Skin of body (tissue), 3 donors: ENCODE measurements at places on chromosomes 4 and X.
A peak's percentile ranks its signal among the peaks of the same experiment; 100 is the strongest.

DNA sequence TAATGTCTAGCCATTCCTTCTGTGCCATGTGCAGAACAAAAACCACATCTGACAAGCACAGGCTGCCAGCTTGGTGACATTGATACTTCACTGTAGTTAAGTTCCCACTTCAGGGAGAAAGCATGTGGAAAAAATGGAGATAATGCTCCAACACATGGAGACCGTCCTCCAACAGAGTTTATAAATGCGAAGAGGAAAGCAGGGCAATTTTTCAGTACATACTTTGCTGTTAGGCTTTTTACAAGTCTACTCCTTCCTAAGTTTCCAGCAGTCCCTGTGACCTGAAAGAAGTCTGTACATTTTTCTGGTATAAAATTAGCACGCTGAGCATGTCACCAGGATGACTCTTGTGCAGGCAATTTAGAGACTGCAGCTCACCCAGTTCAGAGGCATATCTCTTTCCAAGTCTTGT, 766.9 kb upstream of the IGFBP7 start:
- DNase-seq: no peak

- DNase-seq: no peak
These were observed 136.2 kb upstream of the RPS6KA3 start for GRCh38 chrX:20402956-20403355.

- DNase-seq: peak; percentile 68
These were observed 720 bp downstream of the RPL10 start for GRCh38 chrX:154398668-154399526.

- no peak for DNase-seq
These were observed 67.3 kb upstream of the ATOH1 start for GRCh38 chr4:93761286-93761685.

DNA sequence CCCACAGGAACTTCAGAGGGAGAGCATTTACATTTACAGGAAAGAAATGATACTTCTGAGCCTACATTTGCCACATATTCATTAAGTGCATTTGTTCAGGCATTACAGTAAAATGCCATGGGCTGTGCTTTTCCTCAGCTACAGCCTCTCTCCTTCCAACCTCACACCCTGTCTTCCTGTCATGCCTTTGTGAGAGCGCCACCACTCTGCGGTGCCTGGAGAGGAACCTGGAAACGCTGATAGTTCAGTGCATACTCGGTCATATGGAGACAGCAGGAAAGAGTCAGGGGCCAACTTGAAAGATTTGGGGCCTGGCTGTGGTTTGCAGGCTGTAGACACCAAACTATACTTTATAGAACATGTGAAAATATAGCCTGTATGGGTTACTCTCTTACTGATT, 40.5 kb downstream of the NFKB1 start:
- no peak for DNase-seq

GRCh38 chrX:154357205-154357604, 17.2 kb downstream of the FLNA start:
- no peak for DNase-seq

DNA sequence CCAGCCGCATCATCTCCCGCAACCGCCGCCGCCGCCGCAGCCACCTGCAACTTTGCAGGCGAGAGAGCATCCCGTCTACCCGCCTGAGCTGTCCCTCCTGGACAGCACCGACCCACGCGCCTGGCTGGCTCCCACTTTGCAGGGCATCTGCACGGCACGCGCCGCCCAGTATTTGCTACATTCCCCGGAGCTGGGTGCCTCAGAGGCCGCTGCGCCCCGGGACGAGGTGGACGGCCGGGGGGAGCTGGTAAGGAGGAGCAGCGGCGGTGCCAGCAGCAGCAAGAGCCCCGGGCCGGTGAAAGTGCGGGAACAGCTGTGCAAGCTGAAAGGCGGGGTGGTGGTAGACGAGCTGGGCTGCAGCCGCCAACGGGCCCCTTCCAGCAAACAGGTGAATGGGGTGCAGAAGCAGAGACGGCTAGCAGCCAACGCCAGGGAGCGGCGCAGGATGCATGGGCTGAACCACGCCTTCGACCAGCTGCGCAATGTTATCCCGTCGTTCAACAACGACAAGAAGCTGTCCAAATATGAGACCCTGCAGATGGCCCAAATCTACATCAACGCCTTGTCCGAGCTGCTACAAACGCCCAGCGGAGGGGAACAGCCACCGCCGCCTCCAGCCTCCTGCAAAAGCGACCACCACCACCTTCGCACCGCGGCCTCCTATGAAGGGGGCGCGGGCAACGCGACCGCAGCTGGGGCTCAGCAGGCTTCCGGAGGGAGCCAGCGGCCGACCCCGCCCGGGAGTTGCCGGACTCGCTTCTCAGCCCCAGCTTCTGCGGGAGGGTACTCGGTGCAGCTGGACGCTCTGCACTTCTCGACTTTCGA, 654 bp downstream of the ATOH1 start:
- DNase-seq: no peak

- peak; percentile 50 for DNase-seq
These were observed 169.0 kb upstream of the BCOR start for GRCh38 chrX:40266490-40267333.

DNA sequence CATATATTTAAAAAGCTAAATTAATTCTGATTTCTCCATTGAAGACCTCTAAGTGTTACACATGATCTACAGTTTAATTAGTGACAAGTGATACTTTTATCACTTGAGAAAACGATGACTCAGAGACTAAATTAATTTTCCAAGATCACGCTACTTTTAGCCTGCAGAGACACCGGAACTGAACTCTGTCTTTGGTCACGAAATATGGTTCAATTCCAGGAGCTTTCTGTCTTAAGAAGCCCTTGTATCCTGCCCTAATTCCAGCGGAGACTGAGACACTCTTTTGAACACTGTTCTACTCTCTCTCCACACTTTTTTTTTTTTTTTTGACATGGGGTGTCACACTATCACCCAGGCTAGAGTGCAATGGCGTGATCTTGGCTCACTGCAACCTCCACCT, 63.6 kb downstream of the IRF2 start:
- DNase-seq: no peak

- no peak for DNase-seq
These were observed 294.1 kb upstream of the SFRP2 start for GRCh38 chr4:154082760-154083535.

DNA sequence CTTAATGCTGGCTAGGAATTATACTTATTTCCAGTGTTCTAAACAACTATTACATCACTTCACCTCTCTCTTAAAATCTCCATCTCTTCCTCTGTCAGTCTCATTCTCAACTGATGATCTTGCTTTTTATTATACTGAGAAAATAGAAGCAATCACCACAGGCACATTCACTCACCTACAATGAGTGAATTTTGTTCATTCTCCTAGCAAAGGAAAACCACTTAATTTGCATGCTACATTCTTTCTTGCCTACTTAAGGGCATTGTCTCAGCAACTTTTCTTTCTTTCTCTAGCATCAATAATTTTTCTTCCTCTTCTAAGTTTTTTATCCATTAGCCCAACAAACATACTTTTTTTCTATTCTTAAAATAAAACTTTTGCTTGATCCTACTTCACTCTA, 21.1 kb upstream of the USP38 start:
- DNase-seq: no peak
